ENCODE measurements at places on chromosomes 2 and 18.

- no peak for DNase-seq
Measured at GRCh38 chr2:225456619-225457260, 57.2 kb downstream of the NYAP2 start.

GRCh38 chr2:137938204-137938603 lies 26.1 kb upstream of the HNMT start:
- DNase-seq: no peak

DNA sequence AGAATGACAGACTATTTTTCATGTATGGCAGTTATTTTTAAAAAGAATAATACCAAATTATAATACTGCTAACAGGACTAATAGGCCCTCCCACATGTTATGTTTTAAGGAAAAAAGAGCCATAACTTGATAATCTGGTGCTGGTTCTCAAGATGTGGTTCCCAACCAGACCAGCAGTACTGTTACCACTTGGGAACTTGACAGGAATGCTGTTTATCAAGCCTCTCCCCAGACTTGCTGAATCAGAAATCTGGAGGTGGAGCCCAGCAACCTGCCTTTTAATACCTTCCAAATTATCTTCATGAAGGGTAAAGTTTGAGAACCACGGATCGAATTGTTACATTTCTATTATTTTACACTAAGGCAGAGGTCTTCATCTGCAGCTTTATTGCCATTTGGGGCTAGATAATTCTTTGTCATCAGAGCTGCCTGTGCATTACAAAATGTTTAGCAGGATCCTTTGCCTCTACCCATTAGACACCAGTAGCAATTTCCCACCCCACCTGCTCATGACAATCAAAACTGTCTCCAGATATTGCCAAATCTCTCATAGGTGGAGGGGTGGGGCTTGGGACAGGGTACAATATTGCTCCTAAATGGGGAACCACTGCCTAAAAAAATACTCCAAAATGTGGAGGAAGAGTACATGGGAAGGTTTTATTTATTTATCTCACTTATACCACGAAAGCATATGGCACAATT lies 629.6 kb downstream of the ARHGAP15 start:
- DNase-seq: no peak

DNA sequence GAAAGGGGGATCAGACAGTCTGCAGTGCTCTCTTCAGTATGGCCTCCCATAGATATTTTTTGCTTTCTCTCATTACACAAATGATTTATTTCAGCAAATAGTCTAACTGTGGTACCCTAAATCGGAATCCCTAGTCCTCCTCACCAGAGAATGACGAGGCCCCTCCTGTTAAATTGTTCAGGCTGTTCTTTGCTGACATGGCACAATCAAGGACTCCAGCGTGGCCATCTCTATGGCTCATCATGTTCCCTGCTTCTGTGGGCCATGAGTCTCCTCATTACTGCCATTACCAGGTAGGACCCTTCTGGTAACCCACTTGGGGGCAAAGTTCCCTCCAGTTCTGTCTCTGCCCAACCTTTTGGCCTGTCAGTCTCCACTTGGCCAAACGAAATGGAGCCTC lies 62.2 kb downstream of the NAB1 start:
- no peak for DNase-seq

DNA sequence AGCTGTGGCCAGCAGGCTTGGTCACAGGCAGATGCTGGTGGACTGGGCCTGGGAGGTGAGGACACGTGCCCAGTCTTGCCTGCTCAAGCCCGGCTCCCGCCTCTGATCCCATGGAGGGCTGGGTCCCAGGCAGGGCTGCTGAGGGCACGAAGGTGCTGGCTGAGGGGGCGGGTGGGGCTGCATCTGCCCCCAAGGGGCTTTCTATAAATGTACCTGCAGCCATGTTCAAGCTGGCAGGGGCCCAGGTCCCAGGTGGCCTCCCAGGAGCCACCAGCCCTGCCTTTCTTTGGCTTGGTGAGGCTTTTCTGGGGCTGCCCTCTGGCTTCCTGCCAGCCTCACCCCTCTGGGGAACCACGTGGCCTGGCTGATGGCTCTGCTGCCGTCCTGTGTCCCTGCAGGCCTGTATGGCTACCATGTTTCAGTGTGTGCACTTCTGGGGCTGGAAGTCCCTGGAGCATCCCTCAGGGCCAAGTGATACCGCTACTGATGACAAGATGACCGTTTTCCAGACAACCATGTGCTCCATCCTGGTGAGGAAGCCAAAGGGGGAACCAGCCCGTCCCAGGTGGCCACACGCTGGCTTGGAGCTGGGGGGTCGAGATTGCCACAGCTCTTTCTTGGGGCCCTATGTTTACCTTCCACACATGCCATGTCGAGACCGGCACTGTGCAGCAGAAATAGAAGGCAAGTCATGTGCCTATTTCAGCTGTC lies 23.2 kb downstream of the HJURP start:
- DNase-seq: no peak

- no peak for DNase-seq
Measured at GRCh38 chr2:97678298-97678697, 8.8 kb downstream of the C2orf92 start.

GRCh38 chr2:182506606-182507005 lies 79.8 kb upstream of the PDE1A start:
- DNase-seq: no peak

All from NCI-H2029 (cell line).